ENCODE measurements at places on chromosomes 11 and 22. TPM values are rescaled to one million over a fixed set of nuclear protein-coding genes. Genes with fewer than 3 reads are reported as not detected.

DNA sequence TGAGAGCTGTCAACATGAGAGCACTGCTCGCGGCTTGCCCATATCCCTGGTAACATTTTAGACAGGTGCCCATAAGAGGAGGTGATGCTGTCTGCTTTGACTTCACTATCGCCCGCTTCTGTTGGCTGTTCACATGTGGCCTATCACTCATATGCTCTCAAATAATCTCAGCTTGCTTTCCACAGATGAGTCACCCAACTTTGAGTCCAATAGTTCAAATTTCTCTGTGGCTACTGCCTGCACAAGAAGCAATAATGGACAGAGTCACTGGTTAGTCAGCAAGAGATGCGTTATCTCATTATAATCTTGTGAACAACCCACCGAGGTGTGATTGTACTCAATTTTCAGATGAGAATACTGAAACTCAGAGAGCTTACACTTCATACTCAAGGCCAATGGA lies 1714.1 kb downstream of the LRRC4C start:
- DNase-seq = no peak

GRCh38 chr11:103927535-103927934 lies 108.9 kb upstream of the DDI1 start:
- peak; percentile 25 for DNase-seq

- DNase-seq = no peak
Observed at GRCh38 chr11:96324912-96325311, 18.1 kb downstream of the MAML2 start.

DNA sequence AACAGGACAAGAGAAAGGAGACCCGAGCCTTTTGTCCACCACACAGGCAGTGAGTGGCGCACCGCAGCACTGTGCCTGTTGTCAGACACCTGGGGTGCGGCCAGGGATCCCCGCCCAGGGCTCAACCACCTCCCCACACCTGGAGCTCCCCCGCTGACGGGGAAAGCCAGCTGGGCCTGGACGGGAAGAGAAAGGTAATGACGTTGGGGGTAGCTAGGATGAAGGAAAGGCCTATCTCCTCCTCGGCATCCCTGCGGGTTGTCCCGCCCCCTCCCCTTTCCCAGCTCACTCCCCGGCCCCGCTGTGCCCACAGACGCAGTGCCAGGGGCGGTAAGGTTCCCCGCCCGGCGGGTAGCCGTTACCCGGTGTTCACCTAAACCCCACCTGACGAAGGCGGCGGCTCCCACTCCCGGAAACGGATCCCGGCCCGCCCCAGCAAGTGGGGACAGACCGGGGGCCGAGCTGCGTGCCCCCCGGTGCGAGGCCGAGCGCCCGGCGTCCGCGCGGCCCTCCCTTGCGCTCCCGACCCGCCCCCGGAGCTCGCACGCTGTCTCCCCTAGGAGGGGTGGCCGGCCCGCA lies 495 bp downstream of the HYOU1 start:
- DNase-seq = peak; percentile 31

DNA sequence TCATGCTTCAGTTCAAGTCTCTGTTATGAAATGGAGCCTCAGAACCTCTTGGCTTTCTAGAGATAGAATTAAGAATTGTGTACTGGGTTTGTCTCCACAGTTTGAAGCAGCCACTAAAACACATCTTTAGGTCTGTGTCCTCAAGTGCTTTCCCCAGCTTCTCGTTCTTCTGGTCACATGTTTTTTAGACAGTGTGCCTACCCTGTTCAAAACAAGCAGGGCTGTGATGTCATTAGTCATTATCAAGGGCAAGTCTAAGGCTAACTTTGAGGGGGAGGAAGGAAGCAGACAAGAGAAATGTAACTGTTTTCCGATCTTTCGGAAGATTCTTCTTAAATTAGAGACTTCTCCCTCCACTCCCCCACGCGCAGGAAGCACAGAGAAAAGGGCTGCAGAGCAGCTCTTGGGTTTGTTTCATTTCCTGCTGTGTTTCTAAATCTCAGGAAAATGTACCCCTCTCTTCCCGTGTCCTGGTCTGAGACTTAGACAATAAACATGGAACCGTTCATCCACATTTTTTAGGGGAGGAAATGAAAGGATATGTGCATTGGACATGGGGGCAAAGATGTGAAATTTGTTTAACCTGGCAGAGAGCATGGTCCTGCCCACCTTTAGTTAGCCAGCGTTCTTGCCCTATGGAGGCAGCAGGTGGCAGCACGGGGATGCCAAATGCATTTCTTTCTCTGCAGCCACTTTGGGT lies 3.1 kb downstream of the AKIP1 start:
- DNase-seq = peak; percentile 73

DNA sequence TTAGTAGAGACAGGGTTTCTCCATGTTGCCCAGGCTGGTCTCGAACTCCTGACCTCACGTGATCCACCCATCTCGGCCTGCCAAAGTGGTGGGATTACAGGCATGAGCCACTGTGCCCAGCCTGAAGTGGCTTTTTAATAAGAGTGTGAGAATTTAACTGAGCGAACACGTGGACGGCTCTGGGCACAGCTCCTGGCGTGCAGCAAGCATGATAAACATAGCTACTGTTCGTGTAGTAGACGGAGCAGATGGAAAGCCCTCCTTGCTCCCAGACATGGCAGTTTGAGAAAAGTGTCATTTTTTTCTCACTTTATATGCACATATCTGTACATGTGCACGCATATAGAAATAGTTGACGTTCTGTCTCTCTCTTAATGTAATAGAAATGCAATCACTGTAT lies 7.0 kb downstream of the EMID1 start:
- no peak for DNase-seq

DNA sequence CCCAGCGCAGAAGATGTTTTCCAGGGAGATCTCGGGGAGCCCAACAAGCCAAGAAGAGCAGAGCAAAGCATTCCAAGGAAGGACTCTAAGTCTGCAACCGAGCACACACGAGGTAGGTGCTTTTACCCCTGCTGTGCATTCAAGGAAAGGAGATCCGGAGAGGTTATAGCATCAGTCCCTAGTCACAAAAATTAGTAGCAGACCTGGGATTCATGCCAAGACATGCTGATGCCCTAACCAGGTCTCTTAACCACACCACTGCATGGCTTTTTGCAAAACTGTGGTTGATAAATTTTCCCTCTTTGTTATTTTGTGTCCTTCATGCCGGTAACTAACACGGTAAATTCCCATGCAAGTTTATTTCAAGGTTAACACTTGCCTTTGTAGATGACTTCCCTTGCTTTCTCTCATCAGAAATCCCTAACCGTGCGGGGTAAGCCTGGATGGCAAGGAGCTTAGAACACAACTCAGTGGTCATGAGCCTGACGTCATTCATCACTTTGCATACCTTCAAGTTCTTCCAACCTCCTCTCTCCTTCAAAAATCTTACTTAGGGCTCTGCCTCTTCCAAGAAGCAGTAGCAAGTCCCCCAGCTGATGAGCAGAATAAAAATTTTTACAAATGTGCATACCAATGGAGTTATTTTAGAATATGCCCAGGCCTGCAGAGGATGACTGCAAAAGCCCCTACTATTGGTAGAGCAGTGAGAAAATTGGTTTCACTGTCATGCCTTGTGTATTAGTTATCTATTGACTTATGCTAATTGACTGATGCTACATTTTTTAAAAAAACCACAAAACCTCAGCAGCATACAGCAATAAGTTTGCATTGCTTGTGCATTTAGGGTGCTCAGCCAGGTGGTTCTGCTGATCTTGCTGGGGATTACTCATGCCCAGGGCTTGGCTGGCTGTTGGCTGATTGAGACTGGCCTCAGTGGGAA lies 465.1 kb downstream of the MN1 start:
- no peak for DNase-seq

- no peak for DNase-seq
Observed at GRCh38 chr11:66367561-66368312, 3.8 kb downstream of the SLC29A2 start.

GRCh38 chr11:5891216-5891800 lies 1.7 kb upstream of the OR52E5 start:
- peak; percentile 35 for DNase-seq

GRCh38 chr11:47768101-47768612 lies 1.0 kb upstream of the FNBP4 start:
- peak; percentile 94 for DNase-seq

- DNase-seq = no peak
Observed at GRCh38 chr22:38406617-38407016, 48.4 kb downstream of the KCNJ4 start.

DNA sequence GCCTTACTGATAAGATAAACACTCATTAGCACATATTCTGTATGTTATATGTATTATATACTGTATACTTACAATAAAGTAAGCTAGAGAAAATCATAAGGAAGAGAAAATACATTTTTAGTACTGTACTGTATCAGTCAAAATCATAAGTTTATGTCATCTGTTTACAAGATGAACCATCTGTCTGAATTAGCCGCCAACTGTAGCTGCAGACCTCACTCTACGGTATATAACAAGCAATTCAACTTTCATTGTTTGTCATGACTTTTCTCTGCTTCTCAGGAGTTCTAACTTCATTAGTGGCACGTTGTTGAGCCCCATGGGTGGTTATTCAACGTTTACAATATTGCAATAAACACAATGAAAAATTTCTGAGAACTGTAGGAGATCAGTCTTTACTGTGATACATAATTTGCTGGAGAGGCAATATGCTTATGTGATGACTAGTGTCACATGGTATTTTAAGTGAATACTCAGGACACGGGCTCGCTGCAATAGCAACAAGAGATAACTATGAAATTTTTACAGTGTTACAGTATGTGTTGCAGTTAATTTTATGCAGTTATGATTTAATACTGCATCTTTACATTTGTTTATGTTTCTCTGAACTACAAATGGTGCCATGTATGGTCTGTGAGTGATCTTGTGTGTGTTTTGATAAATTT lies 132.2 kb upstream of the CTSC start:
- no peak for DNase-seq

- DNase-seq = no peak
Observed at GRCh38 chr11:26862801-26863200, 131.1 kb upstream of the FIBIN start.

- no peak for DNase-seq
Observed at GRCh38 chr22:46807458-46807857, 45.0 kb downstream of the TBC1D22A start.

- peak; percentile 45 for DNase-seq
Observed at GRCh38 chr11:71103266-71103665, 149.1 kb downstream of the SHANK2 start.

DNA sequence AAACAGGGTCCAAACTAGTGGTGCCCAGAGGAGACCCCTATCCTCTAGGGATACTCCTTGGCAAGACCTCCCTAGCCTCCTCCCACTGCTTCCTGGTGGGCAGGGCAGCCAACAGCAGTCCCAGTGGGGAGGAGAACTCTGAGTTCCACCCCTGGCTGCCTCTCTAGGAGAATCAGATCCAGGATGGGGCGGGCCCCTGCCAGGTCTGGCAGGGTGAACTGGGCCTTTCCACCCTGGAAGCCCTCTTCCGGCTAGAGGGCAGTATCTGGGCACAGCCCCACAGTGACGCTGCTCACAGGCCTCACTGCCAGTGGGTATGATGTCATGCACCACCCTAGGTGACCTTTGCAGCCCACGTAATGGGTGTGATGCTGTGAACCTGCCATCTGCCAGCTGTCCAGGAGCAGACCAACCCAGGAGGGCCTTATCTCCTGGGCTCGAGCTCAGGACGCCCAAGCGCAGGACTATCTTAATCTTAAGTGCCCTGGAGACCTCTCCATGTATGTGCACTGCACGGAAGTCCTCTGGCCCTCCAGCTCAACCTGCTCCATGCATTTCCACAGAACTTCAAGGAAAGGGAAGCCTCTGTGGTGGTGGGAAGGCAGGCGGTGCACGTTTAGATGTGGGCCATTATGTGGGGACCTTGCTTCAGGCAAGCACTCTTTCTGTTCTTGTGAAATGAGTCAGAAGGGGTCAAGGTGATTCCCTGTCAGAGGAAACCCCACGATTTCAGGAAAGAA lies 31.8 kb upstream of the FCHSD2 start:
- no peak for DNase-seq

GRCh38 chr11:126680131-126680530 lies 320.4 kb downstream of the KIRREL3 start:
- DNase-seq = no peak

GRCh38 chr22:29251981-29252911 lies 15.5 kb downstream of the RHBDD3 start:
- no peak for DNase-seq

- no peak for DNase-seq
Observed at GRCh38 chr11:108197351-108197750, 25.1 kb downstream of the NPAT start.

DNA sequence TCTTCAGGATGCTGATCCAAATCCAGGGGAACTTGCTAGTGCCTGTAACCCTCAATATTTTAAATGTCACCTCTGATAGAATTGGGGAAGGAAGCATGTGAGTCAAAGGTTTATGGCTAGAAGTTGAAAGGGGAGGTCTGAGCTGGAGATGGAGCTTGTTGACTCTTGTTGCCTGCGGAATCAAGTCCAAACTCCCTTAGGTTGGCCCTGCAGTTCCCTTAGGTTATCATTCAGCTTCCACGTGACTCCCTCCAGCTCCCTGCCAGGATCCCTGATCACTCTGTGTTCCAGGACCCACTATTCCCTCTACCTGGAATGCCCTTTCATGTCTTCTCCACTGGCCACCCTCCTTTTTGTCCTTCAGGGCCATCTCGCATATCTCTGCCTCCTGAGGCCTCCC lies 26.2 kb upstream of the LIPT2 start:
- DNase-seq = no peak

DNA sequence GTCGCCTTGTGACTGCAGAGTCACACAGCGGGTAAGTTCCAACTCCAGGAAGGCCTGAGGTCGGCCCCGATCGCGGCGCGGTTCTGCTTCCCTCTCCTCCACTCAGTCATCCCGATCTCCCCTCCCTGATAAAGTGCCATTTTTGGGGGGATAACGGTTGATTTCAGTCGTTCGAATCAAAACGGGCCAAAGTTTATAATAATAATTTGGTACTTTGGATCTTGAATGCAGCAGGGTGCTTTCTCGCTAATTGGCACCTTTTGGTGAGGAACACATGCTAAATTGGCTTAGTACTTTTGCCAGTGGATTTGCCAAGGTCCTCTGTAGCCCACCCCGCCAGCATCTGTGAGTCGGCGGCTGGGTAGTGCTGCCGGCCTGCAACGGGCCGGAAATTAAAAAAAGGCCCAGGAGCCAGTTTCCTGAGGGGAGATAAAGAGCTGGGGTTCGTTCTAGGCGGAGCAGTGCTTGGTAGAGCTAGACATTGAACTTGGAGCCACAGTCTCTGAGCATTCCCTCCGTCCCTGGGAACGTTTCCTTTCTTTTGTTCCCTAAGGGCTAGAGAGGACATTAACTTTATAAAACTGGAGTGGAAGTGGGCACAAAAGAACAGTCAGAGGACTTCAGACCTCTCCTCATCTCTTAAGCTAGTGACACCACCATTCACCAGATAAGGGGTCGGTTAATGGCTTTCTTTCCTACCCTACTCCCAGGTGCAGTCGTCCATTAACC lies 997 bp downstream of the UBE2L3 start:
- DNase-seq = peak; percentile 57

- DNase-seq = no peak
Observed at GRCh38 chr22:47369431-47370015, 607.1 kb downstream of the TBC1D22A start.

NTM gene
- 0.09 TPM for total RNA-seq

RBFOX2 gene
- 149 TPM for total RNA-seq

OR52E5 gene
- not detected for total RNA-seq

FREY1 gene
- 0.85 TPM for total RNA-seq

TH gene
- total RNA-seq = not detected

OR10A2 gene
- not detected for total RNA-seq

KDM4E gene
- not detected for total RNA-seq

C22orf31 gene
- total RNA-seq = not detected

LYVE1 gene
- total RNA-seq = 64.6 TPM

B4GALNT4 gene
- 5.6 TPM for total RNA-seq

LMO2 gene
- total RNA-seq = 149 TPM

OSBP2 gene
- total RNA-seq = 18.0 TPM

Data from dermis blood vessel endothelial cell (primary cell).